ENCODE measurements at places on chromosomes 16 and 17. TPM values are rescaled to one million over a fixed set of nuclear protein-coding genes. Genes with fewer than 3 reads are reported as not detected.

G6PC1 gene
- total RNA-seq, result 0.67 TPM

CCL1 gene
- not detected for total RNA-seq

DNA sequence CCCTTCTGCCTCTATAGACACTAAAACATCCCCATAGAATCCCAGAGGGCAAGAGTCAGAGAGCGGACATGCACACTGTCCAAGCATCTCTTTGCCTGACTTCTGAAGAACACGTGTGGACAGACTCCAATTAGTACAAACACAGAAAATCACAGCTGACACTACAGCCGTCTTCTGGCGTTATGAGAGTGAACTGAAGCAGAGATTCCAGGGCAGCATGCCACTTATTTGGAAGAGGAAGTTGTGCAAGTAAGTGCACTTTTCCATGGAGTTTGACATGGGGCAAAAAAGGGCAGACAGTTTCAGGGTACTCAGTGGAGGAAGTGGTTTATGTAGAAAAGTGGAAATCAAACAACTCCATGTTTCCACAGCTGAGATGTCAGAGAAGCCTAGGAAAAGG is 16.8 kb upstream of the ZNF287 start:
- no peak for DNase-seq

- DNase-seq, result no peak
Measured at GRCh38 chr17:34822007-34822739, 139.1 kb downstream of the CCT6B start.

- no peak for DNase-seq
Measured at GRCh38 chr16:67349172-67349571, 22.6 kb downstream of the LRRC36 start.

- no peak for DNase-seq
Measured at GRCh38 chr17:80738987-80739730, 194.5 kb downstream of the RPTOR start.

DNA sequence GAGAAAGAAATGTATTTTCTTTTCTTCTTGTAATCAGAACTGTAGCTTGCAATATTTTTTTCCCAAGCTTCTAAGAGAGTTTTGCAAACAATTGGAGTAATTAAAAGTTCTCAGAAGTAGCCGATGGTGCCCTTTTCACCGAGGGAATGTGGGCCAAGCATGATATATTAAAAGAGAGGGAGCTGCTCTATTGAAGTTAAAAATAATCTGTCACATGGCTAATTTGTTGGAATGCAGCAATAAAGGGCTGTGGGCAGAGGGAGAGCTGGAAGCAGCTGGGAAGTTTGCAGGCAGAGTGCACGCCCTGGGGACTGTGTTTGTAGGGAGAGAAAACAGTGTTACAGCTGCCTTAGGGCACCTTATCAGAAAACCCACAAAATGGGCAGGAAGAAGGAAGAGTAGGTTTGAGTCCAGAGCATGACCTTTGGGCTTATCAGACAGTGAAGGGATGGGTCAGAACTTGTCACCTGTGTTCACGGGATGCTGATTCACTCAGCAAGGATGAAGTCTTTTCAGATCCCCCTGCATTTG is 18.5 kb upstream of the TERF2 start:
- DNase-seq, result peak; percentile 69

GRCh38 chr16:4433228-4433627 is 7.6 kb downstream of the DNAJA3 start:
- no peak for DNase-seq

WDR45B gene
- total RNA-seq, result 69.0 TPM

DNA sequence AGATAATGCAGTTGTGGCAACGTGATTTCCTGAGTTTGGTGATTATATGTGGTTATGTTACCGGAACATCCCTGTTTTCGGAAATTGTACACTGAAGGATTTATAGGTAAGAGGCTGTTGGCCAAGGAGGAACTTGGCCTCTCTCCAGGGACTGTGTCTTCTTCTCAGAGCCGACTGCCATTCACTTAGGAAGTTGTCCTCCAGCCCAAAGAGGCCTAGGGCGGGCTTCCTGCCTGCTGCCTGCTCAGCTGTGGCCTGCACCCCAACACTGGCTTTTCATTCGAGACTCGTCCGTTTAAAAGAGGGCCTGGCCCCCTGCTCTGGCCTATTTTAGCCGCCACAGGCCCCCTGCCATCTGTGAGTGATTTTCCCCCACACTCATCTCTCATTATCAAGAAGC is 64.3 kb downstream of the ZDHHC7 start:
- no peak for DNase-seq

- no peak for DNase-seq
Measured at GRCh38 chr17:58189436-58190146, 2.9 kb upstream of the EPX start.

- DNase-seq, result no peak
Measured at GRCh38 chr17:8614988-8615387, 15.5 kb downstream of the MYH10 start.

- DNase-seq, result no peak
Measured at GRCh38 chr17:63986821-63987220, 11.3 kb upstream of the PRR29 start.

DNA sequence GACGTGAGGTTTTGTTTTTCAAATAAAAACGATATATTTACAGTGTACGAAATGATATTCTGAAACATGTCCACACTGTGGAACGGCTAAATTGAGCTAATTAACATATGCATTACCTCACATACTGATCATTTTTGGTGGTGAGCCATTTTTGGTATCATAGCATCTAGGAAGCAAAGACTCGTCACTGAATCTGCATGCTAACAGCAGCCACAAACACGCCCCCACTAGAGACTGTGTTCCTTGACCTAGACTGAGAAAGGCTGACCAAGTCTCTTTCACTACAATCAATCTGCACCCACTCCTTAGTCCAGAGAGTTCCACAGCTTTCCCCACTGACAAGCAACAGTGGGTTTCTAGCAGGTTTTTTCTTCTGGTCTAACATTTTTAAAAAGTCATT is 29.5 kb downstream of the NPLOC4 start:
- DNase-seq, result no peak

DNA sequence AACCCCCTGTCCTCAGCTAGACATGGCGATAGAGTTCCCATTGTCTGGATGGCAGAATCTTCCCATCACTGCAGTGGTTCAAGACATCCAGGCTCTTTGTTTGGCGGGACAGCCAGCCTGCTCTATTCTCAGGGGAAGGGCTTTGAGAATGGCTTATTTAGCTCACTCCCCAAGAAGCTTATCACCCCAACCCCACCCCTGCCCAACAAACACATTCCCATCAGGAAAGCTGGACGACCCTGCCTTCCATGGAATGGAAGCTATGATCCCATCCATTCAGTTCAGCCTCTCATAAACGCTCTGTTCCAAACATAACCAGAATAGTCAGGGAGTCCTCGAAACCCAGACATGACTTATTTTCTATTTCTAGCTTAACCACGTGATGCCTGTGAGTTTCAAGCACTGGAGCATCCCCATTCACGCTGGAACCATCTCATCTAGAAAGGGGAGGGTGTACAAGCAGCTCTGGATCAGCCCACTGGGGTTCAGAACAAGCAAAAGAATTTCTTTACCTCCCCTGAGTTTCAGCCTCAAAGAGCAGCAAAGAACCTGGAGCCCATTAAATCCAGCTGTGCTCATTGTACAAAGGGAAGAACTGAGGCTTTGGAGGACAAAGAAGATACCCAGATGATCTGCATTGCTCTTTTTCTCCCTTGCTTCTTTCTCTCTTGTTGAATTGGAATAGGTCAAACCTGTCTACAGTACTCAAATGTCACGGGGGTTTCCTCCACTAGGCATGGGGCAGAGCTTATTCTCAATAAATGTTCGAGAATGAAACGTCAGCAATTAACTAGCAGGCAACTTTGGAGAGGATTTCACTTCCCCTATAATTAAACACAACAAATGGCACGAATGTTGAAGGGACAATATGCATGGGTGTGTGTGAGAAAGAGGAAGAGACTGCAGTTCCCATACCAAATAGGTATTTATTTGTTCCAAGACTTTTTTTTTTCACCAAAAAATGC is 93.1 kb downstream of the XYLT1 start:
- DNase-seq, result no peak

HAGH gene
- 63.4 TPM for total RNA-seq

GRCh38 chr17:36600936-36601302 is 464 bp upstream of the MRM1 start:
- DNase-seq, result no peak

DNA sequence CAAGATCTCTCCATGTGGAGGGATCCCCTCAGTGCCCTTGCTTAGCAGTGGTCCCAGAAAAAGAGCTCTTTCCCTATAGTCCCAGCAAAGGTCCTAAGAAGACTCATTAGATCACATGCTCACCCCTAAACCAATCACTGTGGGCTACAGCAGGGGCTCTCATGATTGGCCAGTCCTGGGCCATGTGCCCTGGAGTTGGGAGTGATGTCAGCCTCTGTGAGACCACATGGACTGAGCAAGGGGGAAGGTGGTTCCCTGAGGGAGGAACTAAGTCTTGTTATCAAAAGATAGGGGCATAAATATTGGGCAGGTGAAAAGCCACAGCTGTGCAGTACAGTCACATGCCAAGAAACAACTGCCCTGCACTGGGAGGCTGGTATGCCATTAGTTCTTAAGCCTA is 51.3 kb downstream of the SCNN1B start:
- no peak for DNase-seq

DNA sequence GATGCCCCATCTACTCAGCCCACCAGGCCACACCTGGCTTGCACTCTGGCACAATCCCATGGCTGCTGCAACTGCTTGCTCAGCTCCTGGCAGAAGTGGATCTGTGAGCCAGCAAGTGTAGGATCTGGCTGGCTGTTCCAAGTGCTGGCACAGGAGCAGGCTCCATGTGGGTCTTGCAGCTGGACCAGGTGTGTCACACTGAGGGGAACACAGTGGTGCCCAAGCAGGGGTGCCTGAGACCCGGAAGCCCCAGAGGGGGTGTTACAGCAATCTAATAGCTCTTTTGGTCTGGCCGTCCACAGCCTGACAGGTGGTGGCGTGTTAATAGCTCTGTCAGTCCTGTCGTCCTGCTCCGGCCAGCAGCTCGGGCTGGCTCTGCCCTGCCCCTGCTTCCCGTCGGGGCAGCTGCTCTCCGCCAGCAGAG is 19.6 kb upstream of the GOT2 start:
- DNase-seq, result no peak

DNA sequence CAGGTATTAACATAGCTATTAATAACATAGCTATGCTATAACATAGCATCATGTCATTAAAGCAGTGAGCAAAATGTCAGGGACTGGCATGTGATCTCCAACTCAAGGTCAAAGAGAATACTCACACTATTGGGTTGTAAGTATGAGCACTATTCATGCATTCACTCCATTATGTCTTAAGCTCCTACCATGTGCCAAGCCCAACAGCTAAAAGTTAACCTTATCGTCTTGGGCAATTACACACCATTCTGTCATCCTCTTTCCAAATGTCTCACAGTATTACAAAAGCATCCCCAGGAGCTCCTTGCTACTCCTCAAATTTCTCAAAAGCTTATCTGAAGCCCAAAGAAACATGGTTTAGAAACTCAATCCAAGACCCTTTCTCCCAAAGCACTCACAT is 22.0 kb upstream of the NOG start:
- DNase-seq, result no peak

DNA sequence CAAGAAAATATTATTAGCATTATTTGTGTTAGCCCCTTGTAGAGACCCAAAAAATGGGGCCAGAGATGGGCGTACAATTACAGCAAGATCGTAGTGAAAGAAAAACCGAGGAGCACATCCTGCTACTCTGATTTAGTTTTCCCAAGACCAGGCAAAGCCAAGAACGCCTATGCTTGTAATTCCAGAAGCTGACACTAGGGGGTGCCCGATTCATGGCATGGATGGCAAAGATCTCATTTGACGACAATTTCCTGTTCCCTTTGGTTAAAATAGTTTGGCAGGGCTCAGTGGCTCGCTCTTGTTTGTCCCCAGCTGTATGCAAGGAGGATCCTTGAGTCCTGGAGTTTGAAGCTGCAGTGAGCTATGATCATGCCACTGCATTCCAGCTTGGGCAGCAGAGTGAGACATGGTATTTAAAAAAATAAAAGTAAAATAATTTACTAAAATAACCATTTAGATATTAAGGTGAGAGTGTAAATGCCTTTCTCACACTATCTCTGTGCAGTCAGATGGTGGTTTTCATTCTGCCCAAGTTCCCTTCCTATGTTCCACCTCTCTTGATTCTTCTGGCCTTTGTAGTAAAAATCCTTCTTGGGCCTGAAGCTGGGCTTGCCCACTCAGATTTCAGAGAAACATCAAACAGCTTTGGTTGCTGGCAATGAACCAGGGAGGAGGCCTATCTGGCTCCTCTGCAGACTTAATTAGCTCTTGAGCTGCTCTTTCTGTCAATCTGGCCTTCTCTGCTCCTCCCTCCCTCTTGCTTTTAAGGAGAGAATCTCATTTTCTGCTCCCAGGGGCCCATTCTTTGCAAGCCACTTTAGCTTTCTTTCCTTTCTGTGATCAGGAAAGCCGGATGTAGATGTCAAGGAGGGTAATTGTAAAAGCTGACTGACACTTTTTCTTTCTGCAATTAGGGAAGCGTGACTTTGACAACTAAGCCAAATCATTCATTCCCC is 31.2 kb downstream of the TMEM238L start:
- DNase-seq, result no peak

DNA sequence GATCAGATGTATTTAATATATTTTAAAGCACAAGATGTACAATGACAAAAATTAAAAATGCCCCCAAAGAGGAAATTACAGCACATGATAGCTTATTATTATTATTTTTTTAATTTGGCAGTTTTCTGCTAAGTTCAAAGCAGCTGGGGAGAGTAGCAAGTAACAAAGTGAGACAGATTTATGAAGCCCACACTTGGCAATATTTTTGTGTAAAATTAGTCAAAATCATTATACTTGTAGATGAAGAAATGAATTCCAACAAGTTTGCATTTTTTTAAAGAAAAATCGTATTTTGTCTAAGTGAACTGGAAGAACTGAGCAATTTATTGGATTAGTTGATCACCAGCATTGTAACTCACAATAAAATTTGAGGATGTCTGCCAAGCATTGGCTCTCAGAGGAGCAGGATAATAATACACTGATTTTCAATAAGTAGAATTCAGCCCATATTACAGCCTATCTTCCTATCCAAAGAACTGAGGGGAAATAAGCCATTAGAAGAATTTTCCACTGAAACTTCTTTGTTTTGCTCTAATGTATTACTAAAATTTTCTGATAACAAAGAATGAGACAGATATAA is 215.6 kb downstream of the MAP2K6 start:
- DNase-seq, result no peak

DNA sequence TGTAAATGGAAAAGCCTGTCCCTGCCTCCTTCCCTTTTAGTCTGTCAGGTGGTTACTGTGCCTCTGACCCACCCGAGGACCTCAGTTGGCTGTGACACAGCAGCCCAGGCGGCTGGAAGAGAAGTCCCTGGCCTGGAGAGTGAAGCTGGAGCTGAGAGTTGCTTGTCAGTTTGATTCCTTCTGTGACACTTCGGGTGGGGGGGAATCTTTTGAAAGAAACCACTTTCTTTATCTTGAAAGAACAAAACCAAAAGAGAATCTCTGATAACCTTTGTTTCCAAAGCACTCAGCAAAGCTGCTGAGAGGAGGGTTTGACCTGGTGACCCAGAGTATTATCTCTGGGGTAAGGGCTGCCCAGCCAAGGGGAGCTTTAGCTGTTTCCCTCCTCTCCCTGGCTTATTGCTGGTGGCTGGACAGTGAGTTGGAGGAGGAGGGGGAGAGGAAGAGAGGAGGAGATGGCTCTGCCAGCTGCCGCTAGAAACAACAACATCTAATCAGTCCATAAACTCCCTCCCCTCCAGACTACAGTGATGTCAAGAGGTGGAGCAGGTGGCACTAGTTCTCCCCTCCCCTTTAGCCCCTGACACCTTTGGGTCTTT is 34.0 kb downstream of the YPEL2 start:
- no peak for DNase-seq
